ENCODE measurements at places on chromosomes 2 and 18. TPM values are rescaled to one million over a fixed set of nuclear protein-coding genes. Genes with fewer than 3 reads are reported as not detected.

The CCDC178 gene
- total RNA-seq = 1.2 TPM

The DYNAP gene
- not detected for total RNA-seq

The GCG gene
- total RNA-seq = not detected

DNA sequence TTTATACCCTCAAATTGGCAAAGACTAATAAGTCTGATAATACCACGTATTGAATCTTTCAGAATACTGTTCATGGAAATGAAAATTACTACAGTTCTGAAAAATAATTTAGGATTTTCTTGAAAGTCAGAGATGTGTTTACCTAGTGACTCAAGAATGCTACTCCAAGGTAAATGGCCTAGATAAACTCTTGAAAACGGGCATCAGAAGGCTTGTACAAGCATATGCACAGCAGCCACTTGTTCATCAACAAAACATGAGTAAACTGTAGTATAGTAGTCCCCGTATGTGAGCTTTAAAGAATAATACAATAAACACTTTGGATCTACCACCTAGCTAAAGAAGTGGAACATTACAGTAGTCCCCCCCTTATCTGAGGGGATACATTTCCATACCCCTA lies 157.5 kb downstream of the THADA start:
- DNase-seq = no peak

- DNase-seq = no peak
Measured at GRCh38 chr2:100720445-100720844, 99.5 kb upstream of the NPAS2 start.

- no peak for DNase-seq
Measured at GRCh38 chr2:225002656-225003045, 39.6 kb downstream of the DOCK10 start.

DNA sequence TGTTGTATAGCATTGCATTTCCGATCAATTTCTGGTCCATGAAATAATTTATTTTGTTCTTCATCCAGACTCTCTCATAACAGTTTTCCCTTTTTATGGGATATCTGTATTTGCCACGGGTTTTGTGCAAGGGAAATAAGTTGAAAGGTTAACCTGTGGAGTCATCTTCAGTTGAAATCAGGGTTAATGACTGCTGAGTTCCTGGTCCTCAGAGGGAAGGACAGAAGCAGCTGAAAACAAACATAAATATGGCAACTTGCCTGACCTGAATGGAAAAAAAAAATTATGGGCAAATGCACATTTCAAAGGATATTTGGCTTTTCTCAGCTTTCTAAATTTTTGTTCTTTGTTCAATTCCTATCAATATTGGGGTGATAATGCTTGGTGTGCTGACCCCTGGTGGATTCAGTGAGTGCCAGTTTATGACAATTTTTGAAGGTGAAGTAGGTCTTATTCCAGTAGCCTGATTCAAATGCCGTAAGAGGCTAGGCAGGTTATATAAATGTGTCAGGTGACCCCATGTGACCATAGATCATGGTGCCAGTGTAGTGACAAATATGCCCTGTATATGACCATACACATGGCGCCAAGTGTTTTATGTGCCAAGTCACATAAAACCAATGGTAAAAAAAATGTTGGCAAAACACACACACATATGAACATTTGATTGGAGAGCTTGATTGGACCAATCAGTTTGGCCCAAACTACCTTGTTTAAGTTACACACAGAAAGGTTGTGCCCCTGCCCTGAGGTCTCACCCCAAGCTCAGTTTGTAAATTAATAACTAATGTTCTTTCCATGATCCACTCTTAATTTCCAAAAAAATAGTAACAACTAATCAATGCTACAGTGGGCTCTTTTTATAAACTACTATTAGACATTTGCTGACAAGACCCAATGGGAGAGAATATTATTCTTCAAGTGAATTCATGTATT lies 47.6 kb upstream of the FAM124B start:
- DNase-seq = peak; percentile 57

DNA sequence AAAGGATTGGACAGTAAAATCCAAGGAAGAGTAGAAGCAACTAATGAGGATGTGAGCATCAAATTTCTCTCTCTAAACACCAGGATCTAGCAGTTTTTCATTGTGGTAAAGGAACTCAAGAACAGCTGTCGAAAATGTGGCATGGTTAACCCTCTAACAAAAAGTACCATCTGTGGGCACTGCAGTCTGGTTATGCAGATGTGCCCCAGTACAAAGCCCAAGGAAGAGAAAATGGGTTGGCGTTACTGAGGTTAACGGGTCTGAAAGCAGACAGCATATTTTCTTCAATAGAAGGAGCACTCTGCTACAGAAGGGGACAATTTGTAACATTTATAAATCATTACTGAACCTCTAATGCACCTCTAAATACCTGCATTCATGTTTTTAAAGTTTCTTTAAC lies 253.0 kb upstream of the HNRNPA3 start:
- no peak for DNase-seq

GRCh38 chr2:51534166-51534565 lies 502.2 kb upstream of the NRXN1 start:
- no peak for DNase-seq

Measured in glomerular endothelial cell (primary cell).